ENCODE measurements at places on chromosomes 5 and 9. TPM values are rescaled to one million over a fixed set of nuclear protein-coding genes. Genes with fewer than 3 reads are reported as not detected.

Gene TPPP
- 0.07 TPM for total RNA-seq

Gene TAF1L
- total RNA-seq: not detected

- no peak overlapping the region for H3K4me3 ChIP-seq
- no peak for DNase-seq
- H3K27ac ChIP-seq: no peak overlapping the region
- no peaks in the 10 kb centered on the region for H3K27me3 ChIP-seq
These were observed 227.8 kb upstream of the SLC24A2 start for GRCh38 chr9:20016611-20017010.

GRCh38 chr9:16864649-16865434 is 5.6 kb downstream of the BNC2 start:
- H3K36me3 ChIP-seq: no peaks in the 10 kb centered on the region
- H3K4me3 ChIP-seq: no peak overlapping the region
- DNase-seq: no peak
- no peaks in the 10 kb centered on the region for H3K4me1 ChIP-seq
- H3K27ac ChIP-seq: no peak overlapping the region

- no peaks in the 10 kb centered on the region for H3K4me1 ChIP-seq
- H3K27ac ChIP-seq: no peak overlapping the region
- H3K27me3 ChIP-seq: no peaks in the 10 kb centered on the region
- H3K36me3 ChIP-seq: no peaks in the 10 kb centered on the region
- H3K4me3 ChIP-seq: no peak overlapping the region
These were observed 474.3 kb downstream of the ARHGEF28 start for GRCh38 chr5:74100268-74100665.

GRCh38 chr9:29659736-29660135 is 2086.5 kb upstream of the C9orf72 start:
- no peaks in the 10 kb centered on the region for H3K27me3 ChIP-seq
- H3K36me3 ChIP-seq: no peaks in the 10 kb centered on the region
- H3K4me1 ChIP-seq: no peaks in the 10 kb centered on the region
- H3K27ac ChIP-seq: no peak overlapping the region

Data from B cell (primary cell).